ENCODE measurements at places on chromosomes 2 and 18.

GRCh38 chr18:8536231-8536630, 73.0 kb upstream of the RAB12 start:
- peak; percentile 63 for DNase-seq

GRCh38 chr2:138356178-138356577, 145.4 kb upstream of the SPOPL start:
- no peak for DNase-seq

DNA sequence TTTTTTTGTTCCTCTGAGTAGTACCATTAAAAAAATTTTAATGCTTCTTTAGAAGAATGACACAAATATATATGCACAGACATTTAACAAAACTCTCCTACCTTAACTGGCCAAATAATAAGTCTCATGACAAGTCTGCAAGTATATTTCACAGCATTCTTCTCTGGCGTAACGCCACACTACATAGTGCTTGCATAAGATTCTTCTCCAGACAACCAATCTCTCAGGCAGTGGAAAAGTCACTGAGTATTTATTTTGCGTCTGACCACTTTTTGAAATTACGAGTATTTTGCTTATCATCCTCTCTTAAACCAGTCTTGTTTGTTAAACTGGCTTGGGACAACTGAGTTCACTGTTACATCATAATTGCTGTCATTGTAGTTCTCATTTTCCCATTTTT, 749.2 kb downstream of the ADCYAP1 start:
- DNase-seq: no peak

DNA sequence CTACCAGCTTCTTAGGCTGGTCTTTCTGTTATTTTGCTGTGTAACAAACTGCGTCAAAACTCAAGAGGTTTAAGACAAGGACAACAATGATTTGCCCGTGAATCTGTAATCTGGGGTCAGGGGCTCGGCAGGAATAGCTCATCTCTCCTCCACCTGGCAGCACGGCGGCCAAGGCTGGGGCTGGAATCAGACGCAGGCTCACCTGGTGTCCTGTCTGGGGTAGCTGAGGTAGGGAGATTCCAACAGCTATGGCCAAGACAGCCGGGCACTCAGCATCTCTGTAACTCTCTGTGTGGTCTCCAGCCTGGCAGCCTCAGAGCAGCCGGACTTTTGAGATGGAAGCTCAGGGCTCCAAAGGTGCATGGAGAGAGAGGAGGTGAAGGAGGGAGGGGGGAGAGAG, 42.3 kb downstream of the DNER start:
- no peak for DNase-seq

- DNase-seq: peak; percentile 58
These were observed 18.6 kb upstream of the CNDP1 start for GRCh38 chr18:74515620-74516231.

DNA sequence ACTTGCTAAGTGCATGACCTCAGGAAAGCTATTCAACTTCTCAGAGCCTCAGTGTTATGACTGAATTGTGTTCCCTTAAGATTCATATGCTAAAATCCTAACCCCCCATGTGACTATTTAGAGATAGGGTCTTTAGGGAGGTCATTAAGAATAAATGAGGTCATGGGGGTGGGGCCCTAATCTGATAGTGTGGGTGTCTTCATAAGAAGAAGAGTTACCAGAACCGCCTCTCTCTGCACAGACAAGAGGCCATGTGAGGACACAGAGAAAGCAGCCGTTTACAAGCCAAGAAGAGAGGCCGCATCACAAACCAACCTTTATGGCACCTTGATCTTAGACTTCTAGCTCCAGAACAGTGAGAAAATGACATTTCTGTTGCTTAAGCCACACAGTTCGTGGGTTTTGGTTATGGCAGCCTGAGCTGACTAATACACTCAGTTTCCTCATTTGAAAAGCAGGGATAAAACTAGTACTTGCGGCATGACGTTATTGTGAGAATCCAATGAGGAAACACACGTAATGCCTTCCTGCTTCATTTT, 9.9 kb downstream of the SH2D6 start:
- DNase-seq: no peak

DNA sequence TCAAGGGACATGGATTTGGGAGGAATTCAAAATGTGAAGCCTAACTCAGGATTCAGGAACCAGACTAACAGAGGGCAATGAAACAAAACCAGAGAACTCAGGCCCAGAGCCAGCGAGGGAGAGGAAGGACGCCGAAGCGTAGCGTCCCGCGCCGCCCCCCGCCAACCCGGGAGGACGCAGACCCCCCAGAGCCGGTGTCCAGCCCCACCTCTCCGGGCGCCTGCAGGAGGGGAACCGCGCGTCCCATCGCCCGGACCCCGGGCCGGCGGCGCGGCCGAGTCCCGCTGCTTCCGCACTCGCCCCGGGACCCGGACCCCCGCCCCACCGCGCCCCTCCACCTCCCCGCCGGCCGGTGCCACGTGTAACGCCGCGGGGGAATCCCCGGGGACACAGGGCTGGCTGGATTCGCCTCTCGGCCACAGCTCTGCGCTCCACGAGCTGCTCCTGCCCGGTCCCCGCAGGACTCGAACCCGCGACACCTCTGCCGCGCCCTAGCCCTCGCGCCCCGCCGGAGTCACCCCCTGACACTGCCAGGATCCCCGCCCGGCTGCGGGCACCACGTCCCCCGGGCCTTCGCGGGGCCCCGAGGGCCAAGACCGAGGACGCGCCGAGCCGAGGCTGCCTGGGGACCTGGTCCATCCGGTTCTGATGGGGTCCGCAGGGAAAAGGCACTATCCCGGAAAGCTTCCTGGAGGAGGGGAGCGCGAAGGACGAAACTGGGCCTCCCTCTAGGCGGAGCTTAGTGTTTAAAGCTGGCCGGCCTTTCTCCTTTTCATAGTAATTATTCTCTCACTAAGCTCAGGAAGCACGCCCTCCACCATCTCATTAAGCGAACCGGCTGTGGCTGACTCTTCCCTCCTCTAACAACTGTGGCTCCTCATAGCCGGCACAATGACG, 40.4 kb upstream of the FAM124B start:
- DNase-seq: no peak
